ENCODE measurements at places on chromosomes 5 and 9.

- H3K4me1 ChIP-seq, result no peaks in the 10 kb centered on the region
- H3K27ac ChIP-seq, result no peak overlapping the region
- peaks cover 13% of the 10 kb centered on the region for H3K27me3 ChIP-seq
These were observed 48.4 kb upstream of the FAM240B start for GRCh38 chr9:38768351-38768761.

GRCh38 chr5:88644676-88645075, 238.3 kb downstream of the MEF2C start:
- H3K27me3 ChIP-seq, result no peaks in the 10 kb centered on the region
- no peak for DNase-seq
- H3K36me3 ChIP-seq, result peaks cover 2% of the 10 kb centered on the region
- no peaks in the 10 kb centered on the region for H3K4me1 ChIP-seq
- H3K4me3 ChIP-seq, result no peak overlapping the region

GRCh38 chr9:131461166-131461565, 41.6 kb upstream of the POMT1 start:
- H3K36me3 ChIP-seq, result peaks cover 92% of the 10 kb centered on the region
- no peaks in the 10 kb centered on the region for H3K27me3 ChIP-seq
- peaks cover 11% of the 10 kb centered on the region for H3K4me1 ChIP-seq
- peak overlapping the region; percentile 72 for H3K27ac ChIP-seq

- H3K27me3 ChIP-seq, result no peaks in the 10 kb centered on the region
- peak overlapping the region; percentile 76 for H3K4me3 ChIP-seq
- no peaks in the 10 kb centered on the region for H3K36me3 ChIP-seq
- DNase-seq, result peak; percentile 53
These were observed 5.3 kb downstream of the SLC34A1 start for GRCh38 chr5:177389241-177390169.

DNA sequence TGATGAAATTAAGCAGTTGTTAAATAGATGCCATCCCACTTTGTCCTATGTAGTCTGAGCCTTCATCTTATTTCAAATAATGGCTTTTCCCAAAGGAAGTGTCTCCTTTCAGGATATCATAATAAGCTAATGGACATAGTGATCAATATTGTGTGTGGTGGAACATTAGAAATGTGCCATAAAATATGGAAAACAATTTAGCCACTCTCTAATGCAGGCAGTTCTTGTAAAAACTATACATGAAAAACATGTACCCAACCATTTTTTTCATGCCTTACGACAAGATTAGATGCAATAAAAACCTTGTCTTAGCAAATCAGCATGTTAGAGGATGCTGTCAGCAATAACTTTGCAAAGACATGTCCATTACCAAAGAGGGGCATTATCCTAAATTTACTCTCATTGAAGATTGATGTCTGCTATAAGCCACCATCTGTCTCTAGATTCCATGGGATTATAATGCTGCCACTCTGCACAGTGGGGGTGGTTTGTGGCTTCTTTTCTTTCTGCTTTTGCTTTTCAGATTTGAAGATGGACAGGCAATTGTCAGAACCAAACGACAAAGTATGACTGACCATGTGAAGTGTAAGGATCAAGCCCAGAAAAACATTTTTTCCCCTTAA, 724.0 kb upstream of the ZNF608 start:
- DNase-seq, result no peak
- no peak overlapping the region for H3K4me3 ChIP-seq
- no peaks in the 10 kb centered on the region for H3K36me3 ChIP-seq
- H3K4me1 ChIP-seq, result no peaks in the 10 kb centered on the region
- H3K27me3 ChIP-seq, result no peaks in the 10 kb centered on the region

- H3K36me3 ChIP-seq, result peaks cover 10% of the 10 kb centered on the region
- peaks cover 7% of the 10 kb centered on the region for H3K4me1 ChIP-seq
- no peak for DNase-seq
- no peaks in the 10 kb centered on the region for H3K27me3 ChIP-seq
These were observed 56.0 kb downstream of the RAD23B start for GRCh38 chr9:107338911-107339659.

DNA sequence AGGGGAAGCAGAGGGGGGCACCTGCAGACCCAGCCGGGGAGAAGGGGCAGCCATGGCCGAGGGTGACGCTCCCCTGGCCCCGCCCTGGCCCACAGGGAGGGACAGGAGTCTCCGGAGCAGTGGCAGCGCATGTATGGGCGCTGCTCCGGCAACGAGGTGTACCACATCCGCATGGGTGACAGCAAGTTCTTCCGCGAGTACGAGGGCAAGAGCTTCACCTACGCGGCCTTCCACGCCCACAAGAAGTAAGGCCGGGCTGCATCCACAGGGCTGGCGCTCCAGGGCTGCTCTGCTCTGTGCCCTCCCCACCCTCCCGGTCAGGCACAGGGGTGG, 68.2 kb downstream of the KCNT1 start:
- H3K4me3 ChIP-seq, result no peak overlapping the region
- no peak overlapping the region for H3K27ac ChIP-seq
- peaks cover 3% of the 10 kb centered on the region for H3K36me3 ChIP-seq
- DNase-seq, result peak; percentile 6
- no peaks in the 10 kb centered on the region for H3K27me3 ChIP-seq

Measured in effector memory CD8-positive, alpha-beta T cell (primary cell).